ENCODE measurements at places on chromosomes 4 and X.

DNA sequence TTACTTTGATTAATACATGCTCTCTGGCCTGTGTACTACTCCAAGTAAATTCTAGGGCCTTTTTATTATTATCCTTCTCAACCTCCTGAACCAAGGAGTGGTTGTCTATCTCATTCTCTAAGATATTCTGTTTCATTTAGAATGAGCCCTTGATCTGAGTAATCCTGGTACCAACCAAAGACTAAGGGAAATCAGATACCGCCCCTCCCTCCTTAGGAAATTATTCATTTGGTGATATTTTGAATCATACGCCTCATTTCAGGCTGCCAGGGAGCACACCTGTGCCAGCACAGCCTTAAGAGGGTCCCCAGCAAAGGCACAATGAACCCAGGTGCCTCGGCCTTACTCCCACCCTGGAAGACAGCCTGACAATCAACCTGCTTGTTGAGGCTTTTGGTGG lies 73.2 kb upstream of the STARD8 start:
- DNase-seq: no peak

DNA sequence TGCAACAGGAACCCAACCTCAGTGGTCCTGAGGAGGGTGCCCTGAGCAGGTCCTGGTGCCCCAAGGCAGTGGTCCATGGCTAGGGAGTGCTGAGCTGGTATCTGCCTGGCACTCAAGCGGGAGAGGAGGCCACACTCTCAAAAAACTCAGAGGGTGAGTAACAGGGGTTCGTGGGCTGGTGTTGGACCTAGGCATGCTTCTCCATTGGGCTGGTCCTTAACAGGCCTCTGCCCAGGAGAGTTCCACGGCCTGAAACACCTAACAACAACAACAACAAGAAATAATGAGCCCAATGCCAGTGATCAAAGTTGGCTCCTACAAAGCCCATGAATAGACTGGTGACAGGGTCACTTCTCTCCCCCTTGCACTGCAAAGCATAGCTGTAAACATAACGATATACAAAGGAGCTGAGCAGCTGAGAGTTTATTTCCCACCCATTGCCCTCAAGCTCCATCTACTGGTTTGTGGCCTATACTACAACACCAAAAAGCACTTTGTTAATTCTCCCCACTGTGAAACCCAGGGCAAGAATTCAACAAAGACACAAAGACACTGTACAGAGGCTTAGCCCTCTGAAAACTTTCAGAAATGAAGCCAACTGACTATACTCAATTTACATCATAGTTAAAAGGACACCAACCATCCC lies 736.1 kb upstream of the ADGRL3 start:
- no peak for DNase-seq

- DNase-seq: no peak
Observed at GRCh38 chr4:174255786-174256185, 27.7 kb downstream of the FBXO8 start.

GRCh38 chr4:155066871-155067270 lies 141.6 kb upstream of the NPY2R start:
- no peak for DNase-seq

DNA sequence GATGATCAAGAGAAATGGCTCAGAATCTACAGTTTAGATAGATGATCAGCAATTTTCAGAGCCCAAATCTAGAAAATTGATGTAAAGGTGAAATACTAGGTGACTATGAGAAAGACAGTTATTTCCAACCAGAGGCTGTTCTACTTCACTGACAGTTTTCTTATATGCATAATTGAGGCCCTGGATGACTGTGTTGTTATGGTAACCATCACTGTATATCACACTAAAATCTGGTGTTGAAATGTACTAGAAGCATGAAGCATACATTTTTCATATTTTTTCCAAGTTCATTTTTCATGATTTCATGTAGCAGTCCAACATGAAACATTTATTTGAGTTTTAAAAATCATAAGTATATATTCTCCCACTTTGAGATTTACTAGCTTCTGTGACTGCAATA lies 87.4 kb downstream of the ATXN3L start:
- DNase-seq: no peak

- DNase-seq: no peak
Observed at GRCh38 chr4:26503427-26503826, 13.1 kb upstream of the CCKAR start.

DNA sequence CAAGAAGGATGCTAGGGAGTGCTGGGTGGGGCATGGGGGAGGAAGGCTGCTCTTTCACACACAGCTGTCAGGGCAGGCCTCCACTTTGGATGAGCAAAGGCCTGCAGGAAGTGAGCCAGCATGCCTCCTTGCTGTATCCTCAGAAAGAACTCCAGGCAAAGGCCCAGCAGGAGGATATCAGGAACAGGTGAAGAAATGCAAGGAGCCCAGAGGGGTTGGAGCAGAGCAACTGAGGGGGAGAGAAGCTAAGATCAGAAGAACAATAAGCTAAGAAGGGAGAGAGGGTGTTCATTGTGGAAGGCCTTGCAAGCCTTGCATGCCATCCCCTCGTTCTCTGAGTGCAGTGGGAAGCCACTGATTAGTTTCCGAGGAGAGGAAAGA lies 115.1 kb downstream of the CAMK2D start:
- DNase-seq: no peak

- no peak for DNase-seq
Observed at GRCh38 chrX:152038804-152039203, 64.3 kb upstream of the GABRE start.

- DNase-seq: no peak
Observed at GRCh38 chr4:172543249-172543648, 625.4 kb upstream of the GALNT7 start.

DNA sequence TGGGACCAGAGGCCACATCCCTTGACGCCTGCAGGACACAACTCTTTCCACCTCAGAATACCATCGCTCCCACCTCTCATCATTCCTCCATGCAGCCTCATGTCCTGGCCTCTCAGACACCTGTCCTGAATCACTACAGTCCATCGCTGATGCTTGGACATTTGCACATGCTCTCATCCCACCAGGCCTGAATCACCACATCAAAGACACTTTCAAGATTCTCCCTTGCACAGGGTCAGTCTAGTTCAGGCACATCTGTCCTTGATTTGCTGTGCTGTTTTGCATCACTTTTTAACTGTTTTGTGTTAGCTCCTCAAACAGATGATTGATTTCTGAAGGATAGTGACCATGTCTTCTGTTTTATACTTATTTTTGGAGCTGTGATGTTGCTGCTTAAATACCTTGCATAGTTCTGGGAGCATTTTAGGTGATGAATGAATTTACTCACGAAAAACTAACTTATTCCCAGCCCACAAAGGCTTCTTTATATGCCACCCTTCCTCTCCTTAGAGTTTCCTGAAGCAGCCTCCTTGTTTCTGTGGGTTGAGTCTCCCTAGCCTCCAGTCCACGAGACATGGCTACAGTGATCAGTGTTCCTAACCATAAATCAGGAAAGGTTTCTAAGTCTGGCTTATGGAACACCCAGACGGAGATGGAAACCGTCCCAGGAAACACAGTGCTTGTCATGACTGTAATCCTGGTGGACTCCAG lies 2.6 kb downstream of the FAM114A1 start:
- no peak for DNase-seq

- DNase-seq: no peak
Observed at GRCh38 chrX:113728937-113729336, 854.9 kb upstream of the HTR2C start.

- no peak for DNase-seq
Observed at GRCh38 chr4:155608225-155608885, 58.3 kb upstream of the GUCY1A1 start.

DNA sequence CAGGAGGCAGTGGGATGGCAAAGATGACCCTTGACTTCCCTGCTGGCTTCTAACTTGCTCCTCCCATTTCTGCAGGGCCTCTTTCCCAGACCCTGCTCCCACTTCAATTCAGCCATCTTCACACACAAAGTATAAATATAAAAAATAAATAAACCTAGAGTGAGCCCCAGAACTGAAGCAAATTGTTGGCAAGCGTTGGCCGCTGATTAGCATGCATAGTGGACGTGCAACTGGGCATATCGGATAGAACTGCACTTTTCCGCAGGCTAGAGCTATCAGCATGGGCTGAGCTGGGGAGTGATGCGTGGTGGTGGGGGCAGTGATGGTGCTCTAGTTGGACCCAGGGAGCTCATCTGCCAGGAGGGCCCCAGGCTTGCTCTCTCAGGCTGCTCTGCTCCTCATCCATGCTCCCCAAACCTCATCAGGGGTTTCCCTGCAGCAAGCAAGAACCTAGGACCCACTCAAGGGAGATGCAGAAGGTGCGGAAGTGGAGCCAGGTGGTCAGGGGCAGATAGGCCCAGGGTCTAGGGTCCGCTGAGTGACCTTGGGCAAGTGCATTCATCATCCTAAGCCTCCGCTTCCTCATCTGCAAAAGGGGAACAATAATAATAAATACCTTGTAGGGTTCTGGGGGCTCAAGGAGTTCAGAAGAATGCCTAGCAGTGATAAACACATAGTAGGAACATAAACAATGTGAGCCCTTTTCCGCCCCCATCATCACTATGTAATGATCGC lies 146.8 kb upstream of the PJA1 start:
- no peak for DNase-seq

GRCh38 chr4:127782275-127783025 lies at the start of gene HSPA4L:
TSS of gene HSPA4L (plus strand) at chr4:127782322. CDS start at chr4:127782551, 229 bp downstream.
- DNase-seq: no peak

DNA sequence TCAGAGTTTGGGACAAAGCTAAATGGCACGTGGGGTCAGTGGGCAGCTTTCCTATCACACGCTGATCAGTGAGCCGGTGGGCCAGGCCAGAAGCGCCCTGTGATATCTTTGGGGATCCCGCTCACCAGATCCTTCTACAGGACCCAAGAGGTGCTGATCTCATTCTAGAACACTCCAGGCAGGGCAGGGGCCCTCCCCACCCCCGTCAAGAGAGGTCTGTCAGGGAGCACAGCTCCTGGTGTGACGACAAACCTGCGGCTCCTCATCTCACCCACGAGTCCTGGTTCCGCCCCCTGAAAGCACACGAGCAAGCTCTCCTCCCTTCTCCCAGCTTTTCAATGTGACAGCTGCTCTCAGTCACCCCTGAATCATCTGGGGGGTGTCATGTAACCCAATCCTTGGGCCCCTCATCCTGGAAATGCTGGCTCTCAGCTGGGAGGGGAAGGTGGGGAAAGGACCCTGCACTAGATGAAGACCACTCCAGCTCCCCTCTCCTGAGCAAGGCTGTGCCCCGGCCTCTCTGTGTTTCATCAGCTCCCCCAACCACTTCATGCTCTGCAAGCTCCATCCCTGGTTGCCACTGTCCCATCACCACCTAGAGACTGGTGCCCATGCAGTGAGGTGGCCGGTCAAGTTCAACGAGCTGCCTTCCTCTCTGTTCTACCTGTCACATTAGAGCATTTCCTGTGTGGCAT lies 4.6 kb downstream of the HCFC1 start:
- DNase-seq: no peak

DNA sequence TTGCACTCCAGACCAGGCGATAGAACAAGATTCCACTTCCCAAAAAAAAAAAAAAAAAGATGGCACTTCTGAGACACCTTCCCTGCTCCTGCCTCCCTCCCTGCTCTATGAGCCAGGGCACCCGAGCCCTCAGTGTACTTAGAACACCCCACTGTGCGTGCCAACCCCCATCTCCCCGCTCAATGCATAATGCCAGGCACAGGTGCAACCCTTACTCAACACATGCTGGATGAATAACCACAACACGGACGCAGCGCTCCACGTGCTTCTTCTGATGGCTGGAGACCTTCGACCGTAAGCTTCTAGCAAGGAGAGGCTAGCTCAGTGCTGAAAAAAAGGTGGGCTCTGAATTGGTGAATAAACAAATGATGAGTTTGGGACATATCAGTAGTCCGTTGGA lies 19.9 kb upstream of the IRAK1 start:
- no peak for DNase-seq

DNA sequence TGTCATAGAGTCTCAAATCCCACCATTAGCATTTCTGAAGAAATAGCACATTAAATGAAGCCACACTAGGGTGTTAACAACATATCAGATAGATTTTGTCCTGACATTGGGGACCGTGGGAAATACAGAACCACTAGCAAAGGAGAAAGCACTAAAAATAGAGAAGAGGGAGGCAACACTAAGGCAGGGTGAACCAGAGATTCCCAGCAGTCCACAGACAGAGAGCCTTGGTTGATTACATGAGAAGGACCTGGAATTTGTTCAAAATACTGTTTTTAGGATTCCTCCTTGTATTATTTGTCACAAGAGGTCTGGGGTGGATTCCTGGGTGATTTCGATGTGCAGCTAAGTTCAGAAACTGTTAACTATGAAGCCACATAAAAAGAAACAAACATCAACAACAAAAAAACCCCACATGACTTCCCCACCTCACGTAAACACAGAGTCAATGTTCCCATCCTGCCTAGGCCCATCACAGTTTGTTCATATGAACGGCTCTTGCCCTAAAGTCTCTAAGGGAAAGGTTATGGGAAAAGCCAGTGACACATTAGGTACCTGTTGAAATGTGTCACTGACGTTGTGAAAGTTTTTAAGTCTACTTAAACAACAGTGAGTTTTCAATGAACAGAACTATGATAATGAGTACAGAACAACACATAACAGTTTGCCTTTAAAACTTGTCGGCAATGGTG lies 23.6 kb upstream of the GRSF1 start:
- no peak for DNase-seq

DNA sequence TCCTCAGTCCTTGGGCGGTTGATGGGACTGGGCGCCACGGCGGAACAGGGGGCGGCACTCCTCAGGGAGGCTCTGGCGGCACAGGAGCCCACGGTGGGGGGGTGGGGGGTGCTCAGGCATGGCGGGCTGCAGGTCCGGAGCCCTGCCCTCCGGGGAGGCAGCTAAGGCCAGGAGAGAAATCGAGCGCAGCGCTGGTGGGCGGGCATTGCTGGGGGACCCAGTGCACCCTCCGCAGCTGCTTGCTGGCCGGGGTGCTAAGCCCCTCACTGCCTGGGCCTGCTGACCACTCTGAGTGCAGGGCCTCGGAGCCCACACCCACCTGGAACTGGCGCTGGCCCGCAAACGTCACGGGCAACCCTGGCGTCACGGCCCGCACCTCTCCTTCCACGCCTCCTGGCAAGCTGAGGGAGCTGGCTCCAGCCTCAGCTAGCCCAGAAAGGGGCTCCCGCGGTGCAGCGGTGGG lies 164.9 kb upstream of the AGA start:
- DNase-seq: no peak

DNA sequence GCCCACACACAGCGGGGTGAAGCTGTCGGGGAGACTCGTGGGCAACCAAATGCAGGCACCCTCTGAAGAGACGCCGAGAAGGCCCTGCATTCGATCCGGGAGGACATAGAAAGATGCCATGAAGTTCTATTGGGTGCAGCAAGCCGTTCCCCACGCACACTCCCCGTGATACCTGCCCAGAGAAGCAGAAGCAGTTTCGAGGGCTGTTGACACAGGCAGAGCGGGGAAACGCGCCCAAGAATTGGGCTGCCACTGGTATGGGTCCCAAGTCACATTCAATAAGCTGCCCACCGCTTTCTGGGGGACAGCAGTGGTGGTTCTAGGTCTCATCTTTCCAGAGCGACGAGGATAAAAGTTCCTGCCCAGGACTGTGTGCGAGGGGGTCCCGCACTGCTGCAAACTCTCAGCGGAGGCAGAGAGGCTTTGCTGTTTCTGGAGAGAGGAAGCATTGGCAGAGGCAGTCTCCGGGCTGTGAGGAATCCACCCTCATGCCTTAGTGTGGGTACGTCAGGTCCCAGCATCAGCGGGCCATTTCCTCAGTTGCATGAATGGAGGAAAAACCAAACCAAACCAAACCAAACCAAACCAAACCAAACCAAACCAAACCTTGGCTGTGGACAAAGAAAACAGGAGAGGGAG lies 10.1 kb downstream of the PITX2 start:
- DNase-seq: no peak

- DNase-seq: no peak
Observed at GRCh38 chrX:65689377-65689776, 21.9 kb downstream of the MSN start.

GRCh38 chrX:18194688-18195087 lies 26.0 kb downstream of the BEND2 start:
- no peak for DNase-seq
